ENCODE measurements at places on chromosomes 6 and 20.

DNA sequence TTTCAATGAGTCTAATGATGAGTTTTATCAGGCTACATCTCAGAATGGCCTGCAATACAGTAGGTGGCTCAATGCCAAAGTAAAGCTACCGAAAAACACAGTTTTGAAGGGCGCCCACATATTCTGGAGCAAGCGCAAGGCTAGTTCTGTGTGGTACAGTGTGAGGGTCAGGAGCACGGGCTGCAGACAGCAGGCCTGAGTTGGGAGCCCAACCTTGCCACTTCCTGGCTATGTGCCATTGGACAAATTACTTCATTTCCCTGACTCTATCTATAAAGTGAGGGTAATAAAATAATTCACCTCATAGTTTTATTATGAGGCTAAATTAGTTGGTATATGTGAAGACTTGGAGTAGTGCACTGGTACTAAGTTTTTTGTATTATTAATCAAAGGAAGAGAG is 150.7 kb downstream of the OPN5 start:
- no peak for DNase-seq

GRCh38 chr20:41382791-41383305 is 16.2 kb upstream of the EMILIN3 start:
- no peak for DNase-seq

GRCh38 chr6:92496527-92496926 is 922.8 kb downstream of the EPHA7 start:
- DNase-seq: no peak

- DNase-seq: no peak
These were observed 14.5 kb downstream of the ADISSP start for GRCh38 chr20:3753098-3753497.

- DNase-seq: no peak
These were observed 57.5 kb downstream of the CEBPB start for GRCh38 chr20:50248104-50248641.

GRCh38 chr6:116246089-116246488 is 7.8 kb downstream of the TSPYL4 start:
- no peak for DNase-seq

DNA sequence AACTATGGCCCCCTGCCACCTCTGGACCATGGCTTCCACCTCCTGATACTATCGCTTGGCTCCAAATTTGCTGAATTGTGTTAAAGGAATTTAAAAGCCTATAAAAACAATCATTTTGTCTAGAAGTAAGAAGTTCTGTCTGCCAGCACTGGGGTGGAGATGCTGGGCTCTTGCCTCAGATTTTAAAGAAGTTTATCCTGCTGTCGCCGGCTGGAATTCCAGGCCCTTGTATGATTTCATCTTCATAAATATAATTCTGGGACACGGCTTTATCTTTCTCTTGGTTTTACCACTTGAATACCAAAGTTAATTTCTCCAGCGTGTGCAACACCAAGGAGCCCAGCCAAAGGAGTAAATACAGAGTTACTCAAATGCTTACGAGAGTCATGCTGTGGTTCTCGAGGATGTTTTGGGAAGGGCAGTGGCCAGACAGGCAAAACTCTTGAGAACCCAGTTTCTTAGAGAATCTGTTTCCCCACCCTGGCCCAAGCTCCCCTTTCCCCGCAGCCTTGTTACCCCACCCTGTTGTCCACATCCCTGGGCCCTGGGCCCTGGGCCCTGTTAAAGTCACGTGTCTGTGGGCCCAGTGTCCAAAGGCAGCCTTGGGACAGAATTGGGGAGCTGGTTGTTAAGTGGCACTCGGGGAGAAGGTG is 31.9 kb downstream of the C6orf89 start:
- DNase-seq: no peak

DNA sequence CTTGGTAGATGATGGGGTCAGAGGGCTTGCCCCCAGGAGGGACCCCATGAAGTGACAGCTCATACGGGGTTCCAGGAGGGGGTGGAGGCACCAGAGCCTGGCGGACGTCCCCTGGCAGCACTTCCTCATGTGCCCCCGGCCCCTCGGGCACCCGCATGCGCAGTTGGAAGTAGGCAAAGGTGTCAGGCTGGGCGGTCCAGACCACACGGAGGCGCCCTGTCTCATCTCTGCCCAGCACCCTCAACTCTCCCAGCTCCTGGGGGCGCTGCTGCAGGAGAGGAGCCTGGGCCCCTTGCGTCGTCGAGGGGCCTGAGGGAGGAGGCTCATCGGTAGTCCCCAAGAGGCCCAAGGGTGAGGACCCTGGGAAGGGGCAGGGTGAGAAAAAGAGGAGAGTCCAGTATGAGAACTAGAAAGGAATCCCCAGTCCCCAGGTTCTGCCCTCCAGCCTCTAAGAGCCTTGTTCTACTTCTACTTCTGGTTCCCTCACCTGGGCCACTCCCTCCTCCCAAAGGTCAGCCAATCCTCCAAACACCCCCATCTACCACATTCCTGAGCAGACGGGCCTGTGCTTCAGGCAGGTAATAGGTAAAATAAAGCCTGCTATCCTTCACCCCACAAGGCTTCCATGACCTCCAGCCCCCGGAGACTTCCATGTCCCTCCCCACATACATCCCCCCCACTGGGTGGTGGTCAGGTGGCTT is 23.2 kb downstream of the TNXB start:
- no peak for DNase-seq

DNA sequence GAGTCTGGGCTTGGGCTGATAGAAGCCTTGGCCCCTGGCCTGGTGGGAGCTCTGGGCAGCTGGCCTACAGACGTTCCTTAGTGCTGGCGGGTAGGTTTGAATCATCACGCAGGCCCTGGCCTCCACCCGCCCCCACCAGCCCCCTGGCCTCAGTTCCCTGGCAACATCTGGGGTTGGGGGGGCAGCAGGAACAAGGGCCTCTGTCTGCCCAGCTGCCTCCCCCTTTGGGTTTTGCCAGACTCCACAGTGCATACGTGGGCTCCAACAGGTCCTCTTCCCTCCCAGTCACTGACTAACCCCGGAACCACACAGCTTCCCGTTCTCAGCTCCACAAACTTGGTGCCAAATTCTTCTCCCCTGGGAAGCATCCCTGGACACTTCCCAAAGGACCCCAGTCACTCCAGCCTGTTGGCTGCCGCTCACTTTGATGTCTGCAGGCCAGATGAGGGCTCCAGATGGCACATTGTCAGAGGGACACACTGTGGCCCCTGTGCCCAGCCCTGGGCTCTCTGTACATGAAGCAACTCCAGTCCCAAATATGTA is 957 bp upstream of the VEGFA start:
- no peak for DNase-seq

GRCh38 chr20:24747881-24748595 is 201.0 kb upstream of the CST7 start:
- no peak for DNase-seq

DNA sequence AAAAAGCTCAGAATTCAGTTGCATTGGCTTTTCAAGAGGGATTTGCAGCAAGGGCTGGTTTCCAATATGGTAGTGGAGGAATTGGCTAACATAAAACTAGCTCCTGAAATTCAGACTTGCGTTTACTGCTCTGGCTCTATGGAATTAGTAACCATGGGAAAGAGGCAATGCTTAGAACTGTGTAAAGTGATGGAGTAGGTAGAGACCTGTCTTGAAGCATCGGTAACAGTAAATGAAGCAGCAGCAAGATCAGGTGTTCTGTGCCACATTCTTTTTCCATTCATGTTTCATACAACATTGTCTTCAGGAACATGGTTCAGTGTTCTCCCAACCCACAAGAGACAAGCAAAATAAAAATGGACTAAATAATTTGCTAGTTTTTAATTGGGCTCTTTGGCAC is 6.5 kb downstream of the IRF4 start:
- no peak for DNase-seq

GRCh38 chr6:45696738-45697137 is 318.9 kb downstream of the CLIC5 start:
- no peak for DNase-seq

DNA sequence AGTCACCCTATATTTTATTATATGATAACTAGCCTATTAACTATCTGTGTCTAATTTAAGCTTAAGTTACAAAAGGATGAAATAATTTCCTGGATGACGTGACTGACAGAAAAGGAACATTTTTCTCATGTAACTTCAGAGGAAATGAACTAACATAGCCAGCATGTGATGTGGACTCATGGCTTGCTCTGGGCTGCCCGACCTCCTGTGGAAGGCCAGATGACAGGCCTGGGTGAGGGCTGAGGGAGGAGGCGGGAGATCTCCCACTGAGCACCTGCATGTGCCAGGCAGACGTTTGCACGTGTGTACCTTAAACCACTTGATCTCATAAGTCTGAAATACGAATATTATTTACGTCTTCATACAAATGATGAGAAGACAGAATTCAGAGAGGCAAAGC is 321.1 kb downstream of the SYNE1 start:
- DNase-seq: no peak
